ENCODE measurements at places on chromosomes 2 and 18. TPM values are rescaled to one million over a fixed set of nuclear protein-coding genes. Genes with fewer than 3 reads are reported as not detected.

Gene HOXD8
- polyA plus RNA-seq = 1.9 TPM

Gene CRYBA2
- polyA plus RNA-seq = 3.8 TPM

Gene ATP9B
- polyA plus RNA-seq = 19.6 TPM

Gene CYS1
- polyA plus RNA-seq = not detected

Gene RNF138
- 24.7 TPM for polyA plus RNA-seq
